ENCODE measurements at places on chromosomes 11 and 22.

GRCh38 chr11:61967924-61968757 lies 707 bp upstream of the FTH1 start:
- DNase-seq, result no peak

GRCh38 chr11:67482275-67482826 lies 475 bp upstream of the AIP start:
- DNase-seq, result no peak

DNA sequence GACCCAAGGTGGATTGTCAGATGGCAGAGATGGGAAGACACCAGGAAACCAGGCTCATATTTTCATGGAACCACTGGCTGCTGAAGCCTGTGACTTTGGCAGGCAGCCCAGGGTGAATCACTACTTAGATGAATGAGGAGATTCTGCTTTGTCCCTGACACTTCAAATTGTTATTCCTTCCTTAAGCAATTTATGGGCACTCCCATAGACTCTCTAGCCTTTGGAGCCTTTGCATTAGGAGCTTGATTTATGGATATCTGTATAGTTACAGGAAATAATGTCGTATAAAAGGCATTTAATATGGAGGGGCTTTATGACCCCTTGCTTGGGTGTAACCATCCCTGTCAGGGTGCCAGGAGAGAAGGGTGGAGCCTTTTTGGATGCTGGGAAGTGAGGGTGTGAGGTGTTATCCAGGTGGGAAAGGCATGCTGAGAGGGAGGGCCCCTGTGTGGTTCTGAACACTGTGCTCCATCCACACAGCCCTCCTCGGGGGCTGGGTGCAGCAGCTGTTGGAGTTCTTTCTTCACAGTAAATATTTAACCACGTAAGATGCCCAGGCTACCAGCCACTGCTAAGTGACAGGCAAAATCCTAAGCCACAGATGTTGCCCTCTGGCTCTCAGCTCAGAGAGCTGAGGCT lies 35.3 kb downstream of the IL18 start:
- DNase-seq, result no peak

DNA sequence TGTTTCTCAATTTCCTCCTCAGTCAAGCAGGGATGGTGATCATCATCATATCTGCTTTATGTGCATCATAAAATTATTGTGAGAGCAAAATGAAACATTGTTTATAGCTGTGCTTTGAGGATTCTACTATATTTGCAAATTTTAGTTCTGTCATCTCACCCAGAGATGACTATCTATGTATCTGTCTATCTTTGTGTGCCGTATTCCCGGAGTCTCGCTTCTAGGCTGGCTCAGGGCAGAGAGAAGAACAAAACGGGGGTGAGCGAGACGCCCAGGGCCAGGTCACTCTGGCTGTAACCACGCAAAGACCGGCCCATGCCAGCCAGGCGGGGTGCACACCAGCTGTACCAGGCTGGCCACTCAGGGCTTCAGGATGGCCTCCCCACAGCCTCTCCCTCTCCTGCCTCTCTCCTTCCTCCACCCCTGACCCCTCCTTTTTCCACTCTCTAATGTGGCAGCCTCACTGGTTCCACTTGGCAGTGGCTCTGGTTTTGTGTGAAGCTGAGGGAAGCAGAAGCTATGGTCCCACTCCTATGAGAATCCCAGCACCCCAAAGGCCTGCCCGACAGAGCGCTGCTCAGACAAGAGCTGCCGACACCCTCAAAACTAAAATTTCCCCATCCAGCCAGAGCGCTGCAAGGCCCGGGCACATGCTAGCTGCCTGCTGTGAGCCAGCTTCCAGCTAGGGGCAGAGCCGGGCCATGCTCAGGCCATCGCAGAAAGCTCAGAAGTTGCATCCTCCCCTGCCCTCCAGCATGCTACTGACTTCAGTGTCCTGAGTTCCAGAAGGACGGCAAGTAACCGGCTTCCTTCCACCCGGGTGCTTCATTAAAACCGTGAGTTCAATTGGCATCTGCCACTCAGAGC lies 139.5 kb upstream of the TBCEL start:
- no peak for DNase-seq

DNA sequence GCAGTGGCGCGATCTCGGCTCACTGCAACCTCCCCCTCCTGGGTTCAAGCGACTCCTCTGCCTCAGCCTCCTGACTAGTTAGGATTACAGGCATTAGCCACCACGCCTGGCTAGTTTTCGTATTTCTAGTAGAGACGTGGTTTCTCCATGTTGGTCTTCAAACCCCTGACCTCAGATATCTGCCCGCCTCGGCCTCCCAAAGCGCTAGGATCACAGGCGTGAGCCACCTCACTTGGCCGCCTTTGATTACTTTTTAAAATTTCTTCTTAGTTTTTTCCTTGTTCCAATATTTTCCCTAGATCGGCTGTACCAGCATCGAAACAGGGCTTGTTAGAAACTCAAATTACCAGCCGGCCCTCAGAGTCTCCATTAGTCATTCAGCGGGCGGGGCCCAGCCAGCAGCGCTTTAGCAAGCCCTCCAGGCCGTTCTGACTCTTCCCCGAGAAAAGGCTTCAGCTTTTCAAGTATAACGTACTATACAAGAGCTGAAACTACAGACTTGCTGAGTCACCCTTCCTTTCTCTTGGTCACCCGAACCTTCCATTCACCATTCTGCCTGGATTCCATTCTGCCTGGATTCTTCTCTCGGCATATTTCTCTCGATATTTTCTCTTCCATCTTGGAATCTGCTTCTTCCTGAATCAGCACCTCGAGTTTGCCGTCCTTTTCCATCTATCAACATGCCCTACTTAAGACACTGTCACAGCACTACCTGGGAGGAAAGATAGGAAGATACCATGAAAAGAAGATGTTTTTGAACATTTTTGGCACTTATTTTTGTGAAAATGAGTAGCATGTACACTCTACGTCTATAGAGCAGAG lies 6.7 kb upstream of the CAPRIN1 start:
- DNase-seq, result no peak

DNA sequence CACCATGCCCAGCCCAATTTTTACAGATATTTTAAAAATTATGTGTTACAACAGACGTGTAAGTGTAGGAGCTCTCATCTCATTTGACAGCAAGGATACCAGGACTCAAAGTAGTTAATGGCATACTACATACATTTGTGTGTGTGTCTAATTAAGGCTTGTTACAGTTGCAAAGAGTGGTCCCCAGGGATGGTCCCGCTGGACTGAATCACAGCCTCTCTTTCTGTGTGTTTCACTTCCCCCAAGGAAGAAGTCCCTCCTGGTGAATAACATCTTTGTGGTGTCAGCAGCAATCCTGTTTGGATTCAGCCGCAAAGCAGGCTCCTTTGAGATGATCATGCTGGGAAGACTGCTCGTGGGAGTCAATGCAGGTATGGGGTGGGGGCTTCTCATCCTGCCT lies 17.2 kb downstream of the SLC2A11 start:
- no peak for DNase-seq

- DNase-seq, result no peak
Observed at GRCh38 chr11:26944866-26945664, 48.8 kb upstream of the FIBIN start.

- DNase-seq, result no peak
Observed at GRCh38 chr11:24496736-24497725, at the start of gene LUZP2. TSS of gene LUZP2 (plus strand) at chr11:24497053.

GRCh38 chr11:76067099-76067498 lies 139.2 kb downstream of the WNT11 start:
- no peak for DNase-seq

GRCh38 chr11:18522388-18522787 lies 4.4 kb downstream of the TSG101 start:
- no peak for DNase-seq

- no peak for DNase-seq
Observed at GRCh38 chr11:44708009-44708408, 18.8 kb upstream of the TSPAN18 start.

DNA sequence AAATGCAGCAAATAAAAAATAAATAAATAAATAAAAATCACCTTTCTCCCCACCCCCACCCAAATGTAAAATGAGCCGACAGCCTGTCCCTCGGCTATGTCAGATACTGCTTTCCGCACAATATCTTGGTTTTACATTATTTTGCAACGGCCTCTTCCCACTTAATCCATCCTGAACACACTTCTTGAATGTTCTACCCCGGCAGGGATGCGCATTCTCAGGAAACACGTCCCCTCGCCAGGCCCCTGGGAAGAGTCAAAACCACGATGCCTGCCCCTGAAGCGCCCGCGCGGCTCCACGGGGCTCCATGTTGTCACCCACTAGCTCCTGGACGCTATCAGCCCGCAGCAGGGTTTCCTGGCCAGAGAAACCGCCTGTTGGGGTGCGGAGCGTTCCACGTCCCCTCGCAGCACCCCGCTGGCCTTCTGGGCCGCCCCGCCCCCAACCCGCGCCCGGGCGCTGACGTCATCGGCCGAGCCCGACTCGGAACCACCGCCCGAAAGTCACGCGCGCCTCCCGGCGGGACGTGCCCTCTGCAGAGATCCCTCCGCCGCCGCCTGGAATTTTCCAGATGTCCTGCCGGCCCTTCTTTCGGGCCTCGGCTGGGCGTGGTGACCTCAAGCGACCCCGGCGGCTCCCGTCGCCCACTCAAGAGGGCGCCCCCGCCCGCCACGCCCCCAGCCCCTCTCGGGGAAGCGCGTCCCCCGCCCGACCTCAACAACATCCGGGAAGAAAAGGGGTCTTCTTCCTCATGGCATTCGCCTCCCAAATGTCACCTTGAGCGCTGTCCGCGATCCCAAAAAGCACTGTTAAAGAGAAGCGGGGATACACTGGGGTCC lies 585 bp upstream of the NEAT1 start:
- DNase-seq, result peak; percentile 81

GRCh38 chr11:31956310-31956709 lies 134.6 kb upstream of the RCN1 start:
- DNase-seq, result no peak

- no peak for DNase-seq
Observed at GRCh38 chr11:109851780-109852390, 241.3 kb upstream of the ZC3H12C start.

- DNase-seq, result no peak
Observed at GRCh38 chr22:47439643-47440265, 677.3 kb downstream of the TBC1D22A start.

DNA sequence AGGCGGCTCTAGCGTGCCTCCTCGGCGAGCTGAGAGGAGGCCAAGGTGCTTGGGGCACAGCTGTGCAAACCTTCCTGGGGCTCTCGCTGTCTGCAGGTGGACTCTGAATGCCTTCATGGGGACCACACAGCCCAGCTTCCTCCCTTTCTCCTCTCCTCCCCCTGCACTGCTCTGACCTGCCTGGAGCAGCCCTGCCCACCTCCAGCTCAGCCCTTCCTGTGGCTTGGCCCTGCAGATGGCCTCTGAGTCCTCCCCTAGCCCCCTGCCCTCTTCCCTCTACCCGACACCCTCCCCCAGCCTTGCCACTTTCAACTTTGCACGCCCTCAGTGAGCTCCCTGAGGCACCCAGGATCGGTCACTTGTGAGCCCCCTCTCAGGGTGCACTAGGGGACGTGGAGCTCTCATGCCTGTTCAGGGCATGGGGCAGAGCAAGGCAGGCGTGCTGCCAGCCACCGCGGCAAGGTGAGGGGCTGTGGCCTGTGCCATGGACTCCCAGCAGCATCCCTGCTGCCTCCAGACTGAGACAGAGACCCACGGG lies 31.4 kb downstream of the PPM1F start:
- DNase-seq, result no peak

DNA sequence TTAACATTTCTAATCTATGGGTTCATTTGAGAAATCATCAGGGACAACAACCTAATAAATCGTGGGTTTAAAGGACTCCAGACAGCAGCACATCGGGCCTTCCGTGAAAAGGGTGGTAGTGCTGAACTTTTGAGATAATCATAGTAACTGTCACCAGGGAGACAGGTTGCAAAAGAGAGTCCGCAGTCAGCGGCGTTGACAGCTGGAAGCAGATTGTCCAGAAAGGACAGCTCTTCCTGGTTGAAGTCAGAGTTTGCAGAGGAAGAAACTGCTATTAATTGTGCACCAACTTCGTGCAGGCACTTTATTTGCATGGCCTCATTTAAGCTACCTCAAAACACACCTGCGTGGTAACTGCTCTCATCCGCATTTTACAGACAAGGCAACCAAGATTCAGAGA lies 20.5 kb upstream of the ISX start:
- DNase-seq, result no peak

DNA sequence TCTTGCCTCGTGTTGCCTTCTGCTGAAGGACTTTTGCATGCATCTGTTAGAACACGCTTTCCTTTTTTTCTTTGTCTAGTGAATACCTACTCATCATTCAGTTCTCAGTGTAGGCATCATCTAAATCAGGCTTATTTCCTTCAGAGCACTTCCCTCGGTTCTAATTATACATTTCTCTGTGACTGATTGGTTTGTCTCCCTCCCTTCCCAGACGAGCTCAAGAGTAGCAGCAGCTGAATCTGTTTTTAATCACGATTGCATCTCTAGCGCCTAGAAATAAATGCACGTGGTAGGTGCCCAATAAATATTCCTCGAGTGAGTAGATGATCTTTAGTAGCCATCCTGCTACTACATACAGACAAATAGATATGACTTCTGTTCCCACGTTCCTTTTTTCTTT lies 6.3 kb downstream of the CEP164 start:
- DNase-seq, result no peak

GRCh38 chr11:70210051-70210501 lies 7.0 kb downstream of the FADD start:
- DNase-seq, result no peak

DNA sequence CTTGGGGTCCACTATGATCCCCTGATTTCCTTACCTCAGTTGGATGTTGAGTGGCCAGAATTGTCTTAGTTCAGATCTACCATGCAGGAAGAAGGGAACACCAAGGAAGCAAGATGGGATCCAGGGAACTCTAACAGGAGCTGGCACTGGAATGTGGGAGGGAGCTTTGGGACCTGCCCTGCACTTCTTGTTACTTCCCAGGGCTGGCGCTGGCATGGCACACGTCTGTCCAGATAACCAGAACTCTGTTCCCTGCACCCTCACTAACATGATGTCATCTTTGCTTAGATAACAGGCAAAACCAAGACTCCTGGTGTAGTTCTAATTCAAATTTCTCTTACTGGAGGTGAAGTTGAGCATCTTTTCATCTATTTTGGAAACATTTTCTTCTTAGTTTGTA lies 550.0 kb downstream of the MN1 start:
- no peak for DNase-seq

- DNase-seq, result no peak
Observed at GRCh38 chr11:129608711-129609110, 206.9 kb upstream of the TMEM45B start.

DNA sequence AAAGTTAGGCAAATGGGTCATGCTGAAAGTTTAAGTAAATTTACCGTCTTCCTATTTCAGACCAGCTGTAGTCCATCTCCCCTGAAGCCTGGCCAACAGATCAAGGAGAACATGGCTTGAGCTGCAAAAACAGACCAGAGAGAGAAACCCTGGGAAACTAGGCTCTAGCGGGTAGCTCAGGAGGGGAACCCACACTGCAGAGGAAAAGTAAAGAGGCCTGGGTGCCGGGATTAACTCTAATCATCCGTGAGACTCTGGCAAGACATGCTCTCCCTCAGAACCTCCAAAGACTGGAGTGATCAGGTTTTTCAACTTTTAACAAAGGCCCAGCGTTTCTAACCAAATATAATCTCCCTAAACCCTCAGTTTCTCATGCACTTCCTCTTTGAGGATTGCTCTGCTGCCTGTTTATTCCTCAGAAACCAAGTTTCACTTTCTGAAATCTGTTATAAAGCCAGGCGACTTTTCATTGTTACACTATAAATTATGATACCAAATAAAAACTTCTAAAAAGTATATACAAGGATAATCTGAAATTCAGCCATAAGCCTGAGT lies 67.5 kb downstream of the GAB2 start:
- no peak for DNase-seq
